Hematopoietic multipotent progenitor cell treated with erythropoietin and hydrocortisone succinate and interleukin-3 and kit ligand, for 6 days (in vitro differentiated cells): ENCODE measurements at places on chromosomes 2 and 18.
A peak's percentile ranks its signal among the peaks of the same experiment; 100 is the strongest.

DNA sequence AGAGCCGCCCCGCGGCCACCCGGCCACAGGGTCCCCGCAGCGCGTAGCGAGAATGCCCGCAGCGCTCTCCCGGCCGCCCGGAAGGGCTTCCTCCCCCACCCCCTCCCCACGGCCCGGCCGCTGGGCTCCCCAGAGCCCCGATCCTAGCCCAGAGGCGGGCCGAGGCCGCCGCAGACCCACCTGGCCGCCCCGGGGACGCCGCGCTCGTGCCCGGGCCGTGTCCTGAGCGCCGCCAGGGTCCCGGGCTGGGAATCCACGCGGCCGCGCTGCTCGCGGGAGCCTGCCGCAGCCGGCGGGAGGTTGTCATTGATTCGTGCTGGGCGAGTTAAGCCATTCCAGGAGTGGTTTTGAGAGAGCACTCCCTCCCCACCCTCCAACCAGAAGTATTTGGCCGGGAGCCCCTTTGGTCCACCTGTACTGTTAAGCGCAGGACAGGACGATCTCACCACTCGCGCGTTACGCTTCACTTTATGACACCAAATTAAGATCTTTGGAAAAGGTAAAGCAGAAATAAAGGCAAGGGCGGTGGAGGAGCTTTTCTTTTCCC lies 206.4 kb upstream of the SMAD2 start:
- no peak for DNase-seq

GRCh38 chr2:95012881-95013550 lies 12.5 kb upstream of the MAL start:
- DNase-seq, result no peak

GRCh38 chr2:102110596-102111334 lies 31.8 kb upstream of the IL1R1 start:
- no peak for DNase-seq

GRCh38 chr2:33222309-33222708 lies 254.1 kb upstream of the RASGRP3 start:
- DNase-seq, result no peak

- no peak for DNase-seq
Measured at GRCh38 chr2:66032226-66032775, 402.6 kb upstream of the MEIS1 start.

GRCh38 chr2:55862246-55862645 lies 61.3 kb downstream of the EFEMP1 start:
- DNase-seq, result peak; percentile 4

GRCh38 chr2:19868701-19869580 lies 32.8 kb downstream of the TTC32 start:
- DNase-seq, result peak; percentile 78

- DNase-seq, result peak; percentile 97
Measured at GRCh38 chr2:215793747-215794595, 219.4 kb downstream of the MREG start.

- DNase-seq, result no peak
Measured at GRCh38 chr2:149562324-149562723, 25.3 kb downstream of the MMADHC start.

DNA sequence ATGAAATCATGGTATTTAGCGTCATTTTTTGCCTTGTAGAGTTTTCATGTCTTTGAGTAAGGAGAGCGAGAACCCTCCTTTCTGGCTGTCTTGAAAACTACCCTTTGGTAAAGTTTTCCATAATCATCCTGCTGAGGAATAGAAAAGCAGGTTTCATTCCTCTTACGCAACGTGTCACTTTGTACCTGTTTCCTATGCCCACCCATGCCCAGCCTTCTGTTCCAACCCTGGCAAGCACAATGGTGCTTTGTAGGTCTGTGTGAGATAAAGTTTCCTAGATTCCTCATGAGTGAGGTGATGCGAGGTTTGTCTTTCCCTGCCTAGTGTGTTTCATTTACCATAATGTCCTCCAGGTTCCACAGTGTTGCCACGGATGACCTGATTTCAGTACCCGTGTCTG lies 29.3 kb downstream of the CCDC74A start:
- DNase-seq, result no peak

DNA sequence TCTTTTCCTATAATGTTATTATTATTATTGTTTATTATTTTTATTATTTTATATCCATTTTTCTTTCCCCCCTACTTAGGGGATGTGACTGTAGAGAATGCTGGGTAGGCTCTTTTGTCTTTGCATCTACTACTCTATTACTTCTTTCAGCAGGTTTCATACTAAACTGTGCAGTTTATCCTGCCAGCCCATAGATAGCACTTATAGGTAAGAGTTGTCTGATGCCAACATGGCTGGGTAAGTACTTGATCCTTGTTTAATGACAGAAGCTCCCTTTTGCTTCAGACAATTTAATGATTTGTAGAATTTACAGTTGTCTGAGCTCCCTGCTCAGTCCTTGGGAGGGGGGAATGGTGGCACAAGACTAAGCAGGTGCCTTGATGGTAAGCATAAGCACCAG lies 262.9 kb upstream of the CDH2 start:
- DNase-seq, result no peak

DNA sequence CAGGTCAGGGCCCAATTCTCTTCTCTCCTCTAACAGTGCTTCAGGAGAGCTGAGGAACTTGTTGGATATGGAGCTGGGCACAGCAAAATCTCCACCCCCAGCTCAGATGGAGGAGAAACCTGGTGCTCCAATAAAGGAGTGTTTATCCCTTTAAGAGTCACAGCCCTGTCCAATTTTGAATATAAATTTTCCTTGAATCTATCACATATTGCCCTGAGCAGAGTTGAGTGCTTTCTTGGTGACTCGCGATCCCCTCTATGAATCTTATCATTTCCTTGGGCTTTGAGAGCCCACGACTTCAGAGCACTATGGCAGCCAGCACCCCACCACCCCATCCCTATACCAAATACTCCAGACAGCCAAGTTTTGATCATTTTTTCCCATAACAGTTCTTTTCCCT lies 34.4 kb upstream of the SMAD7 start:
- DNase-seq, result no peak
